ENCODE measurements at places on chromosomes 6 and 20.
A peak's percentile ranks its signal among the peaks of the same experiment; 100 is the strongest.

- DNase-seq: peak; percentile 73
Observed at GRCh38 chr20:47677635-47678453, 107.4 kb downstream of the SULF2 start.

DNA sequence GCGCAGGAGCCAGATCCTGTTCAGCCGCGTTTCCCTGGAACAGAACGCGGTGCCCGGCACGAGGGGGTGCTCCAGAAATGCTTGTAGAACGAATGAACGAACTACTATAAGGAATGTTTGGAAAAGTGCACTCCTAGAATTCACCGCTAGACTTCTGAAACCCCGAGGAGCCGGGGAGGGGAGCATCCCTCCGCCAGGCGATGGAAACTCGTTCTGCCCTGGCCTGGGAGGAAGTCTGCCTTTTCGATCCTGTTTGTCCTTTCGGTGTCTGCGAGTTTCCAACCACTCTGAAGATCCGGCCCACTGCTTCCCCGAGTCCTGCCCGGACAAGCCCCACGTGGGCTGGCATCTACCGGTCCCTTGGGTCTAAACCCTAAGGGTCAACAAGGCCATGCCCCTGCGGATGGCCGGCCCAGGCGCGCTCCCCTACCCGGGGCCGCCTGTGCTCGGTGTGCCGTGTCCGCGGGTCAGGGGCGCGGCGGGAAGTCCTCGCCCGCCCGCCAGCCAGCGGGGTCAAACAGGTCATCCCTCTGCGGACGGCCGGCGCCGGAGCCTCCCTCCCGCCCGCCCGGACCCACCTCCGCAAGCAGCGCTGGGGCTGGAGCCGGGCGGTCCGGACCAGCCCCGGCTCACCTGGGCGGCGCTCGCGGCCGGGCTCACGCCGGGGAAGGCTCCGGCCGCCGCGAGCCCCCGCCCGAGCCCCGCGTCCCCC is 526 bp downstream of the SULF2 start:
- peak; percentile 27 for DNase-seq

GRCh38 chr6:13272131-13273046 is 55.9 kb downstream of the TBC1D7 start:
- no peak for DNase-seq

GRCh38 chr6:125834348-125834747 is 43.6 kb downstream of the NCOA7 start:
- no peak for DNase-seq

DNA sequence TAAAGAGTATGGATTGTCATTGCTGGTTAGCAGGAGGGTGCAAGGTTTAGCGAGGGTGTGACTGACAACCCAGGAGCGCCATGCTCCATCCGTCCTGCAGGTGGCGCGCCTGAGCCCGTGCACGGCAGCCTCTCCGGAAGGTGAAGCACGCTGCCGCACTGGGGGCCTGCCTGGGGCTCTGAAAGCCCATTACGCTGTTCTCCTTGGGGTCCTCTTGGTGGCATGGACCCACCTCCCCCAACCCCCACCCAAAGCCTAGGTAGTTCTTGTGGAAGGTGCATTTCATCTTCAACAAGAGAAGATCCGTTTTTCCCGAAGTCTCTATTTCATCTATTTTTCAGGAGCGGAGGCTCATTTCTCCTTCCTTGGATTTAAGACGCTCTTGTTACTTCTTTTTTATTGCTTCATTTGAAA is 197.4 kb upstream of the KCNG1 start:
- no peak for DNase-seq

DNA sequence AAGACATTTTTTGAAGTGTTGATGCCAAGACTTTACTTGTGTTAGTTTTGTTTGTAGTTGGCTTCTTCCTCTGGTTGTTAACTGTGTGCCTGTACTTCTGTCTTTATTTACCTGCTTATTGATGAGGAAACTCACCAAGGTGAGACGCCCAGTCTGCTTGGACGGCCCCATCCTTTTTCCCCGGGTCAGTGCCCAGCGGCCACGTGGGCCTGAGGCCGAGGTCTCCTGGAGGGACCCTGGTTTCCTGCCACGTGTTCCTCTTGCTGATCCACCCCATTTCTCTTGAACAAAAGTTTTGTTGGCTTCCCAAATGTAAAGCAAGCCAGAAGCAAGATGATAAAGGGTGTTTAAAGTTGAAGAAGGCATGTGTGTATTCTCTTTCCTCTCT is 24.8 kb downstream of the DUSP22 start:
- no peak for DNase-seq

- DNase-seq: peak; percentile 41
Observed at GRCh38 chr6:138115201-138115600, 8.0 kb upstream of the PERP start.

GRCh38 chr6:2998998-2999617 is 586 bp upstream of the NQO2 start:
- peak; percentile 76 for DNase-seq

DNA sequence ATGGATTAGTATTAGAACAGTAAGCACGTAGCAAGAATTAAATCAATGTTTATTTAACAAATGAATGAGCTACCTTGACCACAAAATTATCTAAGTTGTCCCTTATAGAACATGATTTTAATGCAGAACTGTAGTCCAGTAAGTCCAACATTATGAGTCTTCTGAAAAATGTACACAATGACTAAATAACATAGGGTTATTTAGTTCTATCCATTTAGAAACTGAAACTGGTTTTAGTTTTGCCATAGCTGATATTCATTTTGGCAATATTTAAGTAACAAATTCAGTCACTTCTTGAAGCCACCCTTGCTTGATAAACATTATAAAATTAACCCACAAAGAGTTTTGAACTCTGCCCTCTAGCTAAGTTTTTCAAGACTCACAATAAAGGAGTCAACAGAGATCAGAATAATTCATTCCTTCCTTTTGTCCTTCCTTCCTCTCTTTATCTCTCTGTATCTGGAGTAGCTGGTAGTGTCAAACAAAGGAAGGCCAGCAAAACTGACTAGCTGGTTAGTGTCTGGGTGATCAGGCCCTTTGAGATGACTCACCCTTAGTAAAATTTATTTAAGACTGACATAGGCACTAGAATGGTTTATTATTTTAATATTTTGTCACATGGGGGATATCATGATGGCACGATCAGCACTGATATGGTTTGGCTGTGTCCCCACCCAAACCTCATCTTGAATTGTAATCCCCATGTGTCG is 115.1 kb downstream of the BTBD9 start:
- no peak for DNase-seq

- no peak for DNase-seq
Observed at GRCh38 chr6:43095939-43096338, 19.8 kb downstream of the PTK7 start.

- DNase-seq: peak; percentile 63
Observed at GRCh38 chr20:35776513-35777101, 4.8 kb downstream of the PHF20 start.

GRCh38 chr6:142937986-142938385 is 7.0 kb downstream of the HIVEP2 start:
- DNase-seq: peak; percentile 28

DNA sequence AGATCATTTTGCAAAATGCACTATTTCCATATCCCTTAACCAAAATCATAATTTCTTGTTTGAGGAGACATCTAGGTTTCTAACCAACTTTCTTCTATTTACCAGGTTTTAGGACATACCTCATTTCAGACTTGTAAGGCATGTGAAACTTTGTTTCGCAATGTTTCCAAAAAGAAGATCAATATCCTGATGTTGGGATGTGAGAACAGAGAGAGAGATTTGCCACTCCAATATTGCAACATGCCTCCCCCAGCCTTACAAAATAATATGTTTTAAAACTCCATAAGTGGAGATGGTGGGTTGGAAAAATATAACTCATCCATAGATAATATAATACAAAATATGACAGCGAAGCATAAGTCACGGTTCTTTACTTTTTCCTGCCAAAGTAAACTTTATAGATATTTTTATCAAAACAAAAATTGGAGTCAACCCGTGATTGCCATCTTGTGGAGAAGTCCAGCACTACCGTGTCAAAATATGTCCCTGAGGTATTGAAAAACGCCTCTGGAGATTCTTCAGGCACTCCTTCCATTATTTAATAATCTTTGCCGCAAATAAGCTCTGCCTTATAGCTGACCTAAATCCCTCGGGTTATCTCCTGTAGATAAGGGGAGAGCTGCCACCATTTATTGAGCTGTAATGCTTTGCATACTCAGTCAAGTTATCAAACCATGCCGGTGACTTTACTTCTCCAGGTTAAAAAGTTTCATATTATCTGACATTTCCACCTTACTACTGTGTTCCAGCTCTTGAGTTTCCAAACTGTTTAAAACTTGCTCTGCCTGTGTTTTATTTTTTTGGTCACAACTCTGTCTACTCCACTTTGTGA is 534.2 kb downstream of the HACE1 start:
- peak; percentile 45 for DNase-seq

Measured in NCI-H1105 treated with DMSO at 0.1 percent for 48 hours (cell line).